CD4-positive, alpha-beta T cell (primary cell): ENCODE measurements at places on chromosomes 5 and 9.
A peak's percentile ranks its signal among the peaks of the same experiment; 100 is the strongest.

GRCh38 chr5:139488260-139488659, 5.7 kb upstream of the STING1 start:
- H3K27ac ChIP-seq = no peak overlapping the region
- no peaks in the 10 kb centered on the region for H3K27me3 ChIP-seq
- no peak overlapping the region for H3K4me3 ChIP-seq
- peaks cover 22% of the 10 kb centered on the region for H3K4me1 ChIP-seq
- H3K36me3 ChIP-seq = no peaks in the 10 kb centered on the region

DNA sequence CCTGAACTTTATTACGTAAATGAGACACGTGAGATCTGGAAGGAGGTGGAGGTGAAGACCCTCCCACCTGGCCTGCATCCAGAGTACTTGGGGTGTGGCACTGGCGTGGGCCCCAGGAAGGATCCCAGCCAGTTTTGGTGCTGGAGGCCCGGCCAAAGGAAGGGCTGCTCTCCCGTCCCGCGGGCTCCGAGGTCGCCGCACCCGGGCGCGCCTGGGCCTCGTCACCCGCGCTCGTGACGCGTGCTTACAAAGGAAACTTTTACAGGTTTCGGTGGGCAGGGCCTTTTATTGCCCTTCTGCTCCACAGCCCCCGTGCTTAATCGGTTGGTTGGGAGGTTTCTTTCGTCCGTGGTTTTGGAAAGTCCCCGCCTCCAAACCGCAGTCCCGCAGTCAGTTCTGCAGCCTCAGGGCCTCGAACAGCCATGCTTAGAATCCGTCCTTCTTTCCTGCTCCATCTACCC, 29.2 kb downstream of the CDKN2A start:
- no peaks in the 10 kb centered on the region for H3K36me3 ChIP-seq
- H3K27ac ChIP-seq = no peak overlapping the region
- H3K4me1 ChIP-seq = peaks cover 35% of the 10 kb centered on the region
- peak overlapping the region; percentile 36 for H3K4me3 ChIP-seq
- DNase-seq = no peak
- peaks cover 82% of the 10 kb centered on the region for H3K27me3 ChIP-seq

DNA sequence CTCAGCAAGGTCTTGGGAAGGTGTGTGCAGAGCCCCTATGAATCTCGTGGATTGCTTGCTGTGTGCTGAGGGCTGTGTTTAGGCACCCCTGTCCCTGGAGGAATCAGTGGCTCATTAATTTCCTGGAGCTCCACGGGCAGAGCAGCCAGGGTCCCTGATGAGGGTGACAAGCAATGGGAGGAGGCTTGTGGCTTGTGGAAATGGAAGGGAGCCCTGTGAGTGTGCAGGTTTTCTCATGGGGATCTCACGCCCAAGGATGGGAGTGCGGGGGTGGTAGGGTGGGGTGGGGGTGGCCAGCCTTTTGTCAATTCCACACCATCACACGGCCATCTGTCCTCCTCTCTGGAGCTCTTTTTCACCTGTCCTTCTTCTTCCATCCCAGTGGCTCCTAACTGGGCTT, 25.3 kb downstream of the PHF2 start:
- no peak overlapping the region for H3K27ac ChIP-seq
- no peak overlapping the region for H3K4me3 ChIP-seq
- no peak for DNase-seq
- H3K4me1 ChIP-seq = peaks cover 38% of the 10 kb centered on the region

DNA sequence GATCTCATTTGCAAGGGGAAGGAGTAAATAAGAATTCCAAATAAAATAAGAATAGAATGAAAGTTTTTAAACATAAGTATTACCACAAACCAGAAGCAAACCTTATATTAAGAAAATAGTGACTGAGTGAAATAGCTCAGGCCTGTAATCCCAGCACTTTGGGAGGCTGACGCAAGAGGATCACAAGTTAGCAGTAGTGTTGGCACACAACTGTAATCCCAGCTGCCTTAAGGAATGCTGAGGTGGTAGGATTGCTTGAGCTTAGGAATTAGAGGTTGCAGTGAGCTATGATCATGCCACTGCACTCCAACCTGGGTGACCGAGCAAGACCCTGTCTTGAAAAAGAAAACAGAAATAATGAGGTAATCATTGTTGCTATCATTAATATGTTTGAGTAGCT, 47.0 kb downstream of the APC start:
- peaks cover 19% of the 10 kb centered on the region for H3K36me3 ChIP-seq
- no peak for DNase-seq
- H3K4me1 ChIP-seq = no peaks in the 10 kb centered on the region
- no peaks in the 10 kb centered on the region for H3K27me3 ChIP-seq
- no peak overlapping the region for H3K4me3 ChIP-seq

DNA sequence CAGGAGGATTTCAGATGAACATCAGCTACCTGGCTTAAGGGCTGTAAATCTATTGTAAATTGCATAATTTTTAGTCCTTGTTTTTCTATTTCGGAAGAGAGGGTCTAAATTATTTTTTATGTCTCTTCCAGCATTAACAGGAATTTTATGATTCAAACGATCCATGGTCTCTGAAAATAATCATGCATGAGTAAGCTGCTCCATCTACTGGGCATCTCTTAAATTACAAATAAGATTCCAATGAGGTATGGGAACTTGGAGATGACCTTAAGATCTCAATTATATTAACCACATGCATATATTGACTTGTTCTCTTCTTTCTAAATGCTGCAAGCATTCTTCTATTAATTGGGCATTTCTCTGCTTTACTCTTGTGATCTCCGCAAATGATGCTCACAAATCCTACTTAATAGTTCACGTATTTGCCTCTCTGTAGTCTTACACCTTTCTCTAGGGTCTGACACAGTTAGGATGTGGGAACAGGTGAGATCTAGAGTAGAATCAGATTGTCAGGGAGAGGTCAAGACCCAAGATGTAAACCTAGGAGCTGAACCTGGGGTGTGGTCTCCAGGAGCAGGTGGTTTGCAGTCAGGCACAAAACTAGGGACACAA, 86.9 kb downstream of the NUDT12 start:
- no peaks in the 10 kb centered on the region for H3K4me1 ChIP-seq
- H3K27ac ChIP-seq = no peak overlapping the region
- H3K27me3 ChIP-seq = no peaks in the 10 kb centered on the region
- H3K4me3 ChIP-seq = no peak overlapping the region

DNA sequence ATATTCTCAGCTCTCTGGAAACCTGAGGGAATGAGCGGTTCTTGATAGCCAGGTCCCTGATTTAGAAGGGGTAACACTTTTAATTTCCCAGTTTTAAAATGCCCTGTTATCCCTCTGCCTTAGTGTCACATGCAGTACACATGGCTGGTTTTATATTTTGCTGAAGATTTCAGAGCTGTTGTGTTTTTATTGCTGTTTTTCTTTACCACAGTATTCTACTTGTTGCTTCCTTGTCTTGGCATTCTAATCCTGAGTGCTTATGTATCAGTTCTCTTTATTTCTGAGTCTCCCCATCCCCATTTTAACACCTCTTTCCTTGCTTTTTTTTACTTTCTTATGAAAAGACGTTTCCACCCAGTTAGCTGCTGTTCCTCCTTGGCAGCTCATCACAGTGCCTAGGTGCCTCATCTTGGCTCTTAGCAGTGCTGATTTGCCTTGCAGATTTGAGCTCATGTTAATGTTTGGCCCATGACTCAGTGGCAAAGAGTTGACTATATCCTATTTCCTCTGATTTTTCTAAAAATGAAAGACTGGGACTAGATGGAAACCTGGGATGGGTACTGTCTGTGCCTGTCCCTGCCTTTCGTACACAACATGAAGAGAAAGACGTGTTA, 3.7 kb downstream of the MTRR start:
- no peaks in the 10 kb centered on the region for H3K27me3 ChIP-seq
- H3K4me1 ChIP-seq = peaks cover 41% of the 10 kb centered on the region
- no peak for DNase-seq
- H3K4me3 ChIP-seq = peak overlapping the region; percentile 1
- H3K27ac ChIP-seq = peak overlapping the region; percentile 24

GRCh38 chr5:134224888-134225779, 739 bp downstream of the PPP2CA start:
- peak overlapping the region; percentile 100 for H3K27ac ChIP-seq
- H3K4me1 ChIP-seq = peaks cover 29% of the 10 kb centered on the region
- DNase-seq = peak; percentile 34
- peaks cover 20% of the 10 kb centered on the region for H3K36me3 ChIP-seq

- DNase-seq = no peak
- no peaks in the 10 kb centered on the region for H3K27me3 ChIP-seq
Observed at GRCh38 chr9:7144265-7145046, 386.7 kb downstream of the KDM4C start.

DNA sequence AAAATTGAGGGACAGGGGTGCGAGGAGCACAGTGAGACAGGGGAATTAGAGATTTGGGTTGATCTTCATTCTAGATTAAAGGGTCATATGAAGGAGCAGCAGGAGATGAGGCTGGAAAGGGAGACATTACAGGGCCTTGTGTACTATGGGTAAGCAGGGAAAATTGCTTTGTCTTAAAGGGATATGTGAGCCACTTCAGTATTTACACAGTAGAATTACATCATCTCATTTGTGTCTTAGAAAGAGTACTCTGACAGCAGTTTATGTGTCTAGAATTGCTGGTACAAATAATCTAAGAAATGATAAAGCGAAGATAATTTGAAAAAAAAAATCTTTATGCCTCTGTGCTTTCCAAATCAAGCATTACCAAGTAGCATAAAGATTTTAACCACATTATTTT, 287.0 kb upstream of the ARRDC3 start:
- H3K4me1 ChIP-seq = no peaks in the 10 kb centered on the region
- H3K36me3 ChIP-seq = no peaks in the 10 kb centered on the region
- H3K4me3 ChIP-seq = no peak overlapping the region
- H3K27ac ChIP-seq = no peak overlapping the region
- DNase-seq = no peak
- no peaks in the 10 kb centered on the region for H3K27me3 ChIP-seq

GRCh38 chr9:16180546-16180945, 627.7 kb downstream of the CCDC171 start:
- H3K27me3 ChIP-seq = no peaks in the 10 kb centered on the region
- H3K36me3 ChIP-seq = no peaks in the 10 kb centered on the region
- no peak overlapping the region for H3K27ac ChIP-seq
- H3K4me1 ChIP-seq = no peaks in the 10 kb centered on the region
- H3K4me3 ChIP-seq = no peak overlapping the region
- DNase-seq = no peak

GRCh38 chr9:129934041-129934591, 98.9 kb downstream of the USP20 start:
- peaks cover 26% of the 10 kb centered on the region for H3K36me3 ChIP-seq
- no peak overlapping the region for H3K4me3 ChIP-seq
- H3K4me1 ChIP-seq = peaks cover 57% of the 10 kb centered on the region

DNA sequence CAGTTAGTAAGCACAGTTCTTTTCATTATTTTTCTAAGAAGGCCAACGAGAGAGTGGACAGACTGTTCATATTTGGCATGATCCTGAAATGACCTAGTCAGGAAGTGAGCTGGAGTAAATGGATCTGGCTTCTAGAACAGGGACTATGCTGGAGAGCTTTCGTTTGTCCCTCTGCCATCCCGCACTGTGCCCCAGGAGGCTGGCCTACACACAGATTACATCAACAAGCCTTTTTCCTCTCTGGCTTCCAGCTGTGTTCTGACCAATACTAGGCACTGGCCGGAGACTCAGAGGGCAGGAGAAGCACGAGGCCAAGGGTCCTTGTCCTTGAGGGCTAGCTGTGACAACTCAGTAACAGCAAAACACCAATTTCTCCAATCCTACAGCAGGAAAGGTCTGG, 127.8 kb downstream of the MED27 start:
- no peaks in the 10 kb centered on the region for H3K27me3 ChIP-seq
- H3K36me3 ChIP-seq = no peaks in the 10 kb centered on the region
- no peak overlapping the region for H3K27ac ChIP-seq

DNA sequence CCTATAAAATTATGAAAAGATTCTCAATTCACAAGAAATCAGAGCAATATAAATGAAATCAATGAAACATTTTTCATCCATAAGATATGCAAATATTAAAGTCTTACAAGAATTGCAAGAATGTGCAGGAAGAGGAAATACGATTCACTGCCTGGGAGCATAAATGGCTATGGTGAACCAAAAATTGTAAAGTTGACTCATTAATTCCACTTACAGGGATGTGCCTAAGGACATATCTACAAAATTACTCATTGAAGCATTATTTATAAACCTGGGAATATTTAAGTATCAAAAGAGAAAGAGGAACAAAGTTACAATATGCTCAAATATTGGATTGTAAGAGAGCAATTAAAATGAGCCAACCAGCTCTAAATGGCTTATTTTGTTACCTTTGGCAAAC, 6.9 kb upstream of the NIPSNAP3A start:
- no peak overlapping the region for H3K4me3 ChIP-seq
- H3K27ac ChIP-seq = no peak overlapping the region
- no peak for DNase-seq
- H3K27me3 ChIP-seq = no peaks in the 10 kb centered on the region

GRCh38 chr9:101479338-101480030, 43.9 kb upstream of the ALDOB start:
- no peaks in the 10 kb centered on the region for H3K36me3 ChIP-seq
- no peak overlapping the region for H3K4me3 ChIP-seq
- no peak for DNase-seq
- no peaks in the 10 kb centered on the region for H3K4me1 ChIP-seq
- no peak overlapping the region for H3K27ac ChIP-seq

DNA sequence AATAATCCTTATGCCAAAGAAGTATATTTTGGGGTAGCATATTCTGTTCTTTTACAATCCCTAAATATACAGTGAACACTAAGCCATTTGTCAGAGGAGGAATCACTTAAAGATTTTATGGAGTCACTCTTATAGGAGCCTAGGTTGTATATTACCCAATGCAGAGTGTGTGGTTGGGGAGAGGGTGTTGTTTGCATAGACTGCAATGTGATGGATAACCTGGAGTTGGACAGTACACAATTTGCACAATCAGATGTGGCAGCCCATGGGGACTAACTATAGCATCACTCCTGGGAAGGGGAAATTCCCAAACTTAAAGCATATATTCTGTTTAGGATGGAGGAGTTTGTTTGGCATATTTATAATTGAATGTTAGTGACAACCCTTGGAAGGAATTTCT, 9.6 kb upstream of the NDFIP1 start:
- peaks cover 55% of the 10 kb centered on the region for H3K4me1 ChIP-seq
- no peak for DNase-seq
- no peak overlapping the region for H3K4me3 ChIP-seq
- no peaks in the 10 kb centered on the region for H3K36me3 ChIP-seq
- H3K27ac ChIP-seq = no peak overlapping the region

- no peaks in the 10 kb centered on the region for H3K27me3 ChIP-seq
- no peaks in the 10 kb centered on the region for H3K4me1 ChIP-seq
- no peak overlapping the region for H3K4me3 ChIP-seq
- H3K36me3 ChIP-seq = peaks cover 67% of the 10 kb centered on the region
Observed at GRCh38 chr5:55286411-55286933, 21.0 kb downstream of the DHX29 start.
